NCI-H2227 treated with DMSO at 0.1 percent for 48 hours (cell line): ENCODE measurements at places on chromosomes 12 and 14.

DNA sequence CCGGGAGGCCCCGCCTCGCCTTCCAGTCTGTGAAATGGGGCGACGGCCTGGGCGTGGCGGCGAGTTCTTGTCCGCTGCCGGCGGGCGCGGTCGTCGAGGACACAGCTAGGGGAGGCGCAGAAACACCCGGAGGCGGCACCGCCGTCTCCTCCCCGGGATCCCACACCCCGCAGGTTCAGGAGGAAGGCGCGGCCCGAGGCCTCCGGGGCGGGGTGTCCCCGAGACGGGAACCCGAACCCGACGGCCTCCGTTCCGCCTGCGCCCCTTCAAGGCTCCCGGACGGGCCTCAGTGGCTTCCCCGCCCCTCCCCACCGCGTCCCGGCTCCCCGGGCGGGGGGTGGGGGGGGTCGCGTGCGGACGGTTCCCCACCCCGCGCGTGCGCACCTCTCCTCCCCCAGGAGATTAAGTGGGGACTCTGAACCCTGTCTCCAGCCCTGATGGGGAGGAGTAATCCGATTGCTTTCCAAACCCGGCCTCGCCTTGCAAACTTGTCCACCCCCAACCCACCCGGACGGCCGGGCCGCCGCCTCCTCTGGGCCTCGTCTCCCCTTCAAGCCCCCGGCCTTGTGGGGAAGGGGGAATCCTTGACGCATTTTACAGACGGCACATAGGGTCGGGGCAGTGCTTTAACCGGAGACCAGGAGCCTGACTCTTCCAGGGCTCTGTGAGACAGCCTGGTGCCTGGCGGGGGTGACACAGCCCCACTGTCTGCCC is 35.3 kb upstream of the ANKRD9 start:
- DNase-seq = no peak

DNA sequence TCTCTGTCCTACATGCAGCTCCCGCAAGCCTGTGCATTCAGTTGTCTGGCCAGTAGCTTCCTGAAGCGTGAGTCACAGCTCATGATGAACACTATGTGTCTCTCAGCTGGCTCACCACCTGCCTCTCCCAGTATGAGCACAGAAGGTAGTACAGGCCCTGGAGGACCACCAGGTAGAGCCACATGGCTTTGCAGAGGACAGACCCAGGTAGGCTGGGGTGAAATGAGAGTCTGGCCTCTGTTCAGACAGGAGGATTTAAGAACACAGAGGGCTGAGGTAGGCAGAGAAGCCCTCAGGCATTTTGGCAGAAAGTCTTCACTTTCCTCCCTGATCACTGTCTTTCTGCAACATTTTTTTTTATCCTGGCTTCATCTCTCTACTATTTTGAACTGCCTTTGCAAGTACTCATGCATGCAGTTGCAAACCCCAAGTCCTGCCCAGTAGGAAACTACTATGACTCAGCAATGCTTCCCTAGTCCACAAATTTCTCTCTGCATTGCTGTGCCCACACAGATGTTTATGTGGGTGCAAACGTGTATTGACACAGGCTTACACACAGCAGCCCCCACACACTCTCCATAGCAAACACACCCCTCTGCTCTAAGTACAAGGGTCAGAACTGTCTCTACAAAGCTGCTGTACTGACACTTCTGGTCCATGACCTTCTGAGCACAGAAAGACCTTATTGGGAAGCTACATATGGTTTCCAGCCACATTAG is 7.2 kb upstream of the SDR9C7 start:
- DNase-seq = no peak

GRCh38 chr12:2797721-2798418 is 3.1 kb downstream of the FKBP4 start:
- DNase-seq = no peak

- no peak for DNase-seq
Measured at GRCh38 chr12:42730291-42730690, 140.7 kb upstream of the PRICKLE1 start.

DNA sequence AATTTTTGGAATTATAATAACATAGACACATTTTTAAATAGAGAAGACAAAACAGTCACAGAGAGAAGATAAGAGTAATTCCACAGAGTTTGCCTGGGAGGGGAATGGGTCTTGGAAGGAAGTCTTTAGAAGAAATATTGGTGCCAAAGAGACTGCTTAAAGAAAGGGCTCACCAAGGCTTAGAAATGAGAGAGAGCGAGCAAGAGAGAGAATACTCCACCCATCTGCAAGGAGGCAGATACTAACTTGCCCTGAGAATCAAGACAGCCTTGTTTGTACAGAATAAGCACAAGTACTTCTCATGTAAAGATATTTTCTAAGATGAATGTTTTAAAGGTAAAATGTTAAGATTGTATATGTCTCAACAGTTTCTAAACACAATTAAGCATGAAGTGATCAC is 165.5 kb downstream of the SLC38A4 start:
- DNase-seq = no peak

GRCh38 chr12:48924617-48925303 is 532 bp downstream of the FKBP11 start:
- no peak for DNase-seq

- DNase-seq = no peak
Measured at GRCh38 chr12:112130441-112130998, 5.2 kb downstream of the TRAFD1 start.

- DNase-seq = no peak
Measured at GRCh38 chr14:75127903-75128595, 1.2 kb upstream of the NEK9 start.

DNA sequence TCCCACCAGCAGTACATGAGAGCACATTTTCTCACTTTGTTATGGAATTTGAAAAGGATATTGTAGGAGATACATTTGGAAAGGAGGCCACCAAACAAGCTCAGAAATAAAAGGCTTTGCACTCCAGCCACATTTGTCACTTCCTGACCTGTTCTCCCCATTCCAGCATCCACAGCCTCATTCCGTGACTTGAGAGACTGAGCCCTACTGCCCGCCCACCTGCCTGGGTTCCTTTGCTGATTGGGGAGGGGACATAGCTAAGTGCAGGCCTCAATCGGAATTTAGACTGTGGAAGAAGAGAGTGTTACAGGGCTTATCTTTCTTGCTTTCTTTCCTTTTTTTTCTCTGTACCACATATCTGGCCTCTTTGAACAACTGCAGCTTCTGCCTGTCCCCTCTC is 735.4 kb upstream of the TMEM132C start:
- no peak for DNase-seq

- no peak for DNase-seq
Measured at GRCh38 chr14:83384253-83384652, 1850.6 kb upstream of the SEL1L start.

GRCh38 chr12:117171499-117172162 is 18.6 kb downstream of the FBXO21 start:
- DNase-seq = no peak

- no peak for DNase-seq
Measured at GRCh38 chr12:123946152-123946515, 26.5 kb downstream of the CCDC92 start.

- DNase-seq = no peak
Measured at GRCh38 chr12:62113366-62114011, 146.7 kb upstream of the USP15 start.

DNA sequence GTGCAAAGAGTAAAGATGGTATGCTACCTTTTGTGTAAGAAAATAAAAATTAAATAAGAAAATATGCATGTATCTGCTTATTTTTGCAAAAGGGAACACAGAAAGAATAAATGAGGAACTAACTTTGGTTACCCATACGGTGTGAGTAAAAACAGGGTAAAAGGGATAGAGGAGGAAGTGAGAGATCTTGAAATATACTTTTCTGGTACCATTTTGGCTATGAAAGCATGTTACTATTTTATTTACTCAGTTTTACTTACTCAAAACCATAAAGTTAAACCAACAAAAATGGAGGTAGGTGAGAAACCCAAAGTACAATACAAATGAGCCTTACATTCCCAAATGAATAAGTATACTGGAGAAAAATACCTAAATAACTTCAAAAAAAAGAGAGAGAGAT is 122.0 kb upstream of the EGLN3 start:
- DNase-seq = no peak

DNA sequence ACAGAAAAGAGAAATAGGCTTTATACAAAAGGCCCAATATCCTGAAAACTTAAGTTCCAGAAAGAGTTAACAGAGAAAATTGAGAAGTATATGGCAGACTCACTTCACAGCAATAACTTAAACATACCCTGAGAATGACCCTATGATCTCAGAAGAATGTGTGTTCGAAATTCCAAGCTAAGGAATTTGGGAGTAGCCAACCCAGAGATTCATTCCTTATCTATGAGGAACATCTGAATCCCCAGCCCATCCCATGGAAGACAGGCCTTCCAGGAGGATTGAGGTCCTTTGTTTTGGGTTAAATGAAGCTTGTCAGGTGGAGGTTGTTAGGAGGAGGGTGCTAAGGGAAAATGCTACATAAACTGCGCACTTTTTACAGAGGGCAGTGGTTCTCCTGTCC is 7.5 kb upstream of the SAV1 start:
- no peak for DNase-seq

DNA sequence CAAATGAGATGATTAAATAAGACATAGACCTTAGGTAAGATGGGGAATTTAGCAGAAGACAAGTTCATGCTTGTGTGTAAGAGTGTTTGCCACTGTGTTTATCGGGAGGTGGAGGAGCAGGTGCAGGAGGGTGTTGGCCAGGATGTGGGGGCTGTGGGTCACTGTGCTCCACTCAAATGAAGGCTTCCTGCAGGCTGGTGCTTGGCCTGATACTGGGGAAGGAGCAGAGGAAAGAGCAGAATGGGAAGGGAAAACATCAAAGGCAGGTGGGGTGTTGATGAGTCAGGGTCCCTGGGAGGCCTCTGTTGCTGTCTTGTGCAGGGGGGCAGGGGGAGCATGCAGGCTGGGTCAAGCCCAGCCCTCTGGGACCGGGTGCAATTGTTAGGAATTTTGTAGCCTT is 126.5 kb downstream of the TSPAN9 start:
- DNase-seq = no peak

DNA sequence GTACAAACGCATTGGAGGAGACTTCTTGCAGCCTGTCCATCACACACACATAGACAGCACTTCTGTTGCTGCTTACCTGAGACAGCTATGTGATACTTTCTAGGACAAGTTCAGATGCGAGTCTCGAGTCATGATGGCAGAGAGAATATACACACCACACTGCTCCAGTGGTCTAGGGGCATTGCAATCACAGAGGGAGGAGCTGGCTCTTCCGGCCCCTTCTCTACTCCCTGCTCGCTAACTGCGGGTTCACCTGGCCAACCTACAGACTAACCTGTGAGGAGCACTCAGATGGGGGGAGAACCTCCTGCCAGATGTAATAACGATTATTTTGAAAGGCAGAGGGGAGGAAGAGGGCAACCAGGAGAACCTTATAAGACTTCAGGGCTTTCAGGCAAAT is 30.7 kb downstream of the EMP1 start:
- no peak for DNase-seq

DNA sequence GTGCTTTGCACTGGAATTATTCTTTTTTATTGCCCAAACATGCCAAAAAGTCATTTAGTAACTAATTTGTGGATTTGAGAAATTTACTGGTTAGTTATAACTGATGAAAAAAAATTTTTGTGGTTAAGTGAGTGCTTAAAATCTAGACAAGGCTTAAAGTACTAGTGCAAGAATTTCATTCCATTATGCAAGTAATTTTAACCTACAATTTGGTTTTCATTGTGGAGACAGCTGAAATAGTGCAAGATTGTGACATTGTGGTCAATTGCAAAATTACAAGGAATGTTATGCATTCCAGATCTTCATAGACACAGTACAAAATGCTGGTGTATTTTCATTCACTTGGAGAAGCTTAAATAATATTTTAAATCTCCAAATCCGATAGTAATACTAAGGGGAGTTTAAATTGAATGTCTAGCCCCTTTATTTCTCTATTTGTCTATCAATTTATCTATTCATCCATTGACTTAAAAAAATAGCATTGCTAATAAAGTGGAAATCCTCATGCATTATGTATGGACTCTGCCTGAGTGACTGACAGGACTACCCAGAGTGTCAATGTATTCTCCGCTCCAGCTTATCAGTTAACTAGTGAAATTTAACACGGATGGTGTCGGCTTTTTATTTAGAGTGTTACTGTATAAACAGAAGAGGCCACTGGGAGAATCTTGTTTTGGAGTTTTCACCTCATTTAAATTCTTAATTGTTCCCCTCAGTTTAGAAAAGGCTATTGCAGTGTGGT is 125.9 kb downstream of the ALX1 start:
- DNase-seq = no peak

GRCh38 chr12:89909753-89910152 is 201.1 kb upstream of the ATP2B1 start:
- DNase-seq = no peak

GRCh38 chr12:51028126-51028812 is 2.1 kb upstream of the SLC11A2 start:
- peak; percentile 30 for DNase-seq

DNA sequence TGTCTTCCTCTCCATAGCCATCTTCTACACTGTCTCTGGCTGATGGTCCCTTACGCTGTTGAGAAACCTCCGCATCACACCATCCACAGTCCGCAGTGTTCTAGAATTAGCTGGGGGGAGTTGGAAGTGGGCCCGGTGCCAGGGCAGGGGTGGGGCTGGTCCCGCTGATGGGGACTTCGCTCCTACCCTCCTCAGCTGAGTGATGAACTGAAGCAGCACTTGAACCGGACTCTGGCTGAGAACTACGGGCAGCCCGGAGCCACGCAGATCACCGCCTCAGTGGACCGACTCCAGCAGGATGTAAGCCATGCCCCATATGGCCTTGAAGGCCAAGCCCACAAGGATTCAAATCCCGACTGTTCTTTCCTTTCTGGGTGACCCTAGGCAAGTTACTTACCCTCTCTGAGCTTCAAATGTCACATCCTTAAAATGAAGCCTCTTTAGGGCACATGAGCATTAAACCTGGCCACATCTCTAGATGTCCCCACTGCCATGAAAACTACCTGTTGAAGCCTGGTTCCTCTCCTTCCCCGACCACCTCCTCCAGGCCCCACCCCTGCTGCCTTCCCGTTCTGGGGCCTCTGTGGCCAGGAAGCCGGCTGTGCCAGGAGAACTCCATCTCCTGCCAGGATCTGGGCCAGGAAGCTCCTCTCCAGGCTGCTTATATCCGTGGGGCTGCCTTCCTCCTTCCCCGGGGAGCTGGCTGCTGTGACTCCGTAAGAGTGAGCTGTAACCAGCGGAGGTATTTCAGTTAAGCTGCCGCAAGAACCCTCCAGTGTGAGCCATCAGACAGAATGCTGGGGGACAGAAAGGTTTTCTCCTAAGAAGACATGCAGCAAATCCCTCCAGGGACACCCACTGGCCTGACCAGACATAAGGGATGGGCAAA is 53.1 kb downstream of the TSPAN11 start:
- DNase-seq = no peak

DNA sequence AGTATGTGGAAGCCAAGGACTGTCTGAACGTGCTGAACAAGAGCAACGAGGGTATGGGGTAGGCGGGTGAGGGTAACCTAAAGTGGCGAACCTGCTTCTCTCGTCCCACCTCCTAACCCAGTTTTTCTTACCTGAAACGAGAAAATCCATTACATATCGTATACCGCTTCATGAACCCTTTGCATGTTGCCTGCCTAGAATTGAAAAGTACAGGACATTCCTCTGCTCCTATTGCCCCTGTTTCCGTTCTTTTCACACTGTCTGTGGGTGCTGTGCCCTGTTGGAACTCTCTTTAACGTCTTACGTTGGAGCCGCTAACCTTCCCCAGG is 513 bp downstream of the PFDN5 start:
- DNase-seq = no peak

- no peak for DNase-seq
Measured at GRCh38 chr14:34436960-34437728, 24.9 kb downstream of the SPTSSA start.
